ENCODE measurements at places on chromosomes 1 and 21.

DNA sequence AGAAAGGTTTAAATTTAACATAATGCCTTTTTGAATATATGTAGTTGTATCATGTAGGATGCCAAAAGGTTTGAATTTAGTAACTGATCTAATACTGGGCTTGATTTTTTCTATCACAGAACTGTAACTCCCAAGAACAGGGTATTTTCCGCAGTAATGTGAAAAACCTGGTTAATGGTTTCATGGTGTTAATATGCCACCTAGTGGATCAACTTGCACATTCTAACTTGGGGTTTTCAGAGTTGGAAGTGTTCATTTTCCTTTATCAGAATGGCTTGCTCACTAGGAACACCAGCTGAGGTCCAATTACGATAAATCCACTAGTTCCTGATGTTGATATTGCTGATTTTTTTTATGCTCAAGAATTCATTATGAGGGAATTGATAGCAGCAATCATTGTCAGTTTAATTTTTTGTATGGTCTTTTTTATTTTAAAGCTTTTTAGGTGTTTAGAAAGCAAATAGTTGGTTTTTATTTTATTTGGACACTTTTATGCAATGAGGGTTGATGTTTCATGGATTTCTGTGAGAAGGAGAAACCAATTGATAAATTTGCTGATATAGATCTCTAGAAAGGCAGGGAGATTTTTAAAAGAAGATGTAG is 157.2 kb downstream of the PLA2G4A start:
- no peak for DNase-seq

DNA sequence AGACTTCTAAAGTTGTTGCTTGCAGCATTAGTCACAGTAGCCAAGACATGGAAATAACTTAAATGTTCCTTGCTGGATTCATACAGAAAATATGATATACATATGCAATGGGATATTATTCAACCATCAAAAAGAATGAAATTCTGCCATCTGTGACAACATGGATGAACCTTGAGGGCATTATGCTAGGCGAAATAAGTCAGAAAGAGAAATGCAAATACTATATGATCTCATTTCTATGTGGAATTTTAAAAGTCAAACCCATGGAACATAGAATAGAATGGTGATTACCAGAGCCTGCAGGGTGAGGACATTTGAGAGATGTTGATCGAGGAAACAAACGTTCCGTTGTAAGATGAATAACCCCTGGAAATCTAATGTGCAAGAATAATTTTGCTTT is 43.0 kb downstream of the CRB1 start:
- DNase-seq = no peak

DNA sequence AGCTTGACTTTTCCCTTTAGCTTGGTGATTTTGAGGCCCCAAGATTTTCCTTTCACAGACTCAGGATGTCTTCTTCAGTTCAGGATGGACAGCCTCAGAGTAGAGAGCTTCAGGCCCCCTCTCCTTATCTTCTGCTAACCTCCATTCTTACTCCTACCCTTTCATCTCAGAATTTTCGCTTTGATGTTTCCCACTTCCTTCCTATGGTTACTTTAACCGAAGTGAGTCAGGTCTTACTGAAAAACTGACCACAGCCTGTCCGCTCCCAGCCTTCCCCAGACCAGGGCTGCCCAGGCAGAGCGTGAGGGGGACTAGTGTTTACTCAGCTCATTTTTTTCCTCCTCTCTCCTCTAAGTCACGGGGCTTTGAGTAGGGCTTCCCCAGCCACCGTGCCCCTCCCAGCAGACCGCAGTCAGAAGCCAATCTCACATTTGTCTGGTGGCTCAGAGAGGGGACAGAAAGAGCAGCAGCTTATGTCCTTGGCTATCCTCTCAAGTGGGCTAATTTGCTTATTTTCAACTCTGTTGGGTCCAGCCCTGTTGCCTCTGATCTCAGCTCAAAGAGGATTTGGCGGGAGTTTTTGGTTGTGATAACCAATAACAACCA is 4.2 kb upstream of the IL19 start:
- peak; percentile 40 for DNase-seq

DNA sequence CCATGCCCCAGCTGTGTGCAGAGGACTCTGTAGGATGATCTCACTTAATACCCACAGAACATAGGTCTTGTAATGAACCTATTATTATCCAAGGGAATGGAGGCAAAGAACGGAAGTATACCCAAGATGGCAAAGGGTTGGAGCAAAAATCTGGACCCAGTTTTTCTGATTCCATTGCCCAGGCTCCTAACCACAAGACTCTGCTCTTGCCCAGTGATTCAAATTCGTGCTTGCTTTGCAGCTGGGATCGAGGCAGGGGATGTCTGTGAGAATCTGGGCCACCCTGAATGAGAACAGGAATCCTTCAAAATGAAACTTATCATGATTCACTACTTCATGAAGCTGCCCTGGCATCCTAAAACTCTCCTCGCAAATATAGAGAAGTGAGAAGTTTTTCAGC is 97.5 kb upstream of the KCNJ6 start:
- DNase-seq = no peak

DNA sequence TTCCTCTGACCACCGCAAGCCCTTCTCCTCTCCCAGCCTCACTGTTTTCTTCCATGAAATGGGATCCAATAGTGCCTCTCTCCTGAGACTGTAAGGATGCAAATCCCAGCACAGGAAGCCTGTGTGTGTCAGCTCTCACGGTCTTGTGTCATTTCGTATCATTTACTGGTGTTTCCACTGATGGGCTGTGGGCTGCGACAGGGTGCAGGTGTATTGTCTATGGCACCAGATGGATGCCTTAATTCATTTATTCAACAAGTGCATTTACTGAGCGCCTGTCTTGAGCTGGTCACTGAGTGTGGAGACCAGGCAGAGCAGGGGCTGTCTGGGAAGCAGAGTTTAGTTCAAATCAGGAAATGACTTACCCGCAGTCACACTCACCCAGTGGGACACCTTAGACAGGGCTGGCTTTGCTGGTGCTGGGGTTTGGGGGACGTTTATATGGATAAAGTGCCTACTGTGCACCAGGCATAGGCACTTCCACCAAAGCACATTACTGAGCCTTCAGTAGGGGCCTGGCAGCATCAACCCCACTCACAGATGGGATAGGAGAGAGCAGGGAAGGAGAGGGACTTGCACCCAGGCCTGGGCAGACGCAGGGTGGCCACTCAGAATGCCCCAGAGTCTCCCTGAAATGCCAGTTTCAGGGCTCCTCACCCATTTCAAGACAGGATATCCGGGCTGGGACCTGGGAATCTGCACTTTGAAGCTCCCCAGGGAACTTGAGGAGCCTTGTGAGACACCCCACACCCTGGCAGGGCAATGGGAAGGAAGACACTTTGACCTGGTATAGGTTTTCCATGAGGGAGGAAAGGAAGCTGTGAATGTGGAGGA is 398.9 kb downstream of the MATN1 start:
- no peak for DNase-seq

DNA sequence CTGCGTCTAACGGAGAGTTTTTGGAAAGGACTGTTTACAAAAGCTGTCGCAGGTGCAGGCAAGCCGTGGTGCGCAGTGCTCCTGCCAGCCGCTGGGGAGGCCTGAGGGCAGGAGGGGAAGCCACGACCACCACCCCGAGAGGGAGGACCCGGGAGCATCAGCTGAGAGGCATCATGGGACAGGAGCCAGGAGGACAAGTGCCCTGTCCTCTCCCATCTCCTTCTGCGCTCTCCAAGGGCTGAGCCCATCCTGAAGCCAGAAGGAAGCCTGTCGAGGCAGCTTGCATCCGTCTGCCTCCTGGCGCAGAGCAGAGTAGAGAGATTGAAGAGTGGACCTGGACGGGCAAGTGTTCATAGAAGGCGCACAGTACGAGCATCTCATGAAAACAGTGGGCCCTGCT is 310.9 kb downstream of the KIF26B start:
- no peak for DNase-seq

GRCh38 chr1:36835017-36835695 is 199.2 kb downstream of the GRIK3 start:
- DNase-seq = no peak

DNA sequence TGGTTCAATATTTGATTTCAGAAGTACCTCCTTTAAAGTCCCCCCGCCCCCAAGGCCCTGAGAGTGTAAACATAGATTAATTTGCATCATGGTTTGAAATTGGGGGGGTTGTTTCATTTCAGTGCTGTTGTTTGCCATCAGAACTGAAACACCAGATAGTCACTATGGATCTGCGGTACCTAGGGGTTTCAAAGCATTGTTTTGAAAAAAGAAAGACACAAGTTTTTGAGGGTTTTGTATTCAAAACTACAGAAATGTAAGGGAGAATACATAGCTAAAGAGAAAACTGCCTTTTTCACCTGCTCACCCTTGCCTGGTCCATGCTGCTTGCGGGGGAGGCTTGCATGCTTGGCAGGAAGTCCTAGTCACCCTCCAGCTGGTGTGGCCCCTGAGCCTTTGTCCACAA is 59.3 kb downstream of the ACP6 start:
- no peak for DNase-seq

DNA sequence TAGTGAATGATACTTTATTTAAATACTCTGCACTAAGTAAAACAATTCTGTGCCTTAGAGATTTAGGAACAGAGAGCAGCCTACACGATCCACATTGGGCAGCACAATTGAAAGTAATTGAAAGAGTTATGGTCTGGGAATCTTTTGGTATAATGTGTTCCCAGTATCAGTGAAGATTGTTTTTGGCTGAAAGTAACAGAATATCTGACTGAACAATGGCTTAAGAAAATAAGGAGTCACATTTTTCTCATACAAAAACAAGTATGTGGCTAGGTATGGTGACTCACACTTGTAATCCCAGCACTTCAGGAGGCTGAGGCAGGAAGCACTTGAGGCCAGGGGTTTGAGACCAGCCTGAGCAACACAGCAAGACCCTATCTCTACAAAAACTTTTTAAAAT is 306.2 kb downstream of the NFIA start:
- no peak for DNase-seq

- no peak for DNase-seq
These were observed 137.4 kb downstream of the DYRK1A start for GRCh38 chr21:37503848-37504467.

DNA sequence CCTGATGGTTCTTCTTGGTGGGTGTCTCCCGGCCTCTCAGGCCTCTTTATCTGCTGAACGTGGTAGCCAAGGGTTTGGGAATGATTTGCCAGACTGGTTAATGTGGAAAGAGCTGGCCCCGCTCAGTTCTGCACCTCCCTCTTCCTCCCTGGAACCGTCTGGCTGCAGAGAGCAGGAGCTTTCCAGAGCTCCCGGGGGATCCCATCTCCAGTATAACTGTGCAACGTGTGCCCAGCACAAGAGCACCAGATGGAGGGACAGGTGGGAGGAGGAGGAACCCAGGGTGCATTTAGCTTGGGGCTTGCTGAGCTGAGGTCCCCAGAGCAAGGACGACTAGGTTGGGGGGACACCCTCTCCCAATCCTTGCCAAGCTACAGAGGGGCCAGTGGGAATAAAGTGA is 5.0 kb downstream of the TFF1 start:
- no peak for DNase-seq

- no peak for DNase-seq
These were observed 639 bp downstream of the NUP133 start for GRCh38 chr1:229507502-229507901.

DNA sequence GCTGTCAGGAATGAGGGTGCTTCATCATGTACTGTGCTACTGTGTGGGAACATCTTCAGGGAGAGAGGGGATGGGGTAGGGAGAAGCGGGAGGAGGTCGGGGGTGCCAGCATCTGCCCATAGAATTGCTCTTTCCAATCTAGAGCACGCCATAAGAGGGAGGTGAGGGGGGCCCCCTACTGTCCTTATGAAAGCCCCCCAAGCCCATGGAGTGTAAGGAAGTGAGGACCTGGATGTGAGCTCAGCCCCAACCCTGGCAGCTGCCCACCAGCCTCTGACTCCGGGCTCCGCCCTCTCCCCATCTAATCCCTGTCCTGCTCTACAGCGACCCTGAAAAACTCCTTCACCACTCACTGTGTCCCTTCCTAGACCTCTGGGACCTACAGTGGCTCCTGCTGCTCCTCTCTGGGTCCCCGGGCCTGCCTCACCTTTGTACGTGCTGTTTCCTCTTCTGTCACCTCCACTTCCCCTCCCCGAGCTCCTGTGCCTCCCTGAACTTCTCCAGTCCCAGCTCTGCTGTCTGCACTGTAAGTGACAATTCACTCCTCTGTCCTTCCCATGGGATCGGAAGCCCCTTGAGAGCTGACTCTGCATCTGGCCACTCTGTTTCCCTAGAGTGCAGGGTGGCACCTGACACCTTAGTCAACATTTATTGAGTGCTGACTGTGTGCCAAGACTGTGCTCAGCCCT is 269.4 kb downstream of the PTPRU start:
- no peak for DNase-seq

DNA sequence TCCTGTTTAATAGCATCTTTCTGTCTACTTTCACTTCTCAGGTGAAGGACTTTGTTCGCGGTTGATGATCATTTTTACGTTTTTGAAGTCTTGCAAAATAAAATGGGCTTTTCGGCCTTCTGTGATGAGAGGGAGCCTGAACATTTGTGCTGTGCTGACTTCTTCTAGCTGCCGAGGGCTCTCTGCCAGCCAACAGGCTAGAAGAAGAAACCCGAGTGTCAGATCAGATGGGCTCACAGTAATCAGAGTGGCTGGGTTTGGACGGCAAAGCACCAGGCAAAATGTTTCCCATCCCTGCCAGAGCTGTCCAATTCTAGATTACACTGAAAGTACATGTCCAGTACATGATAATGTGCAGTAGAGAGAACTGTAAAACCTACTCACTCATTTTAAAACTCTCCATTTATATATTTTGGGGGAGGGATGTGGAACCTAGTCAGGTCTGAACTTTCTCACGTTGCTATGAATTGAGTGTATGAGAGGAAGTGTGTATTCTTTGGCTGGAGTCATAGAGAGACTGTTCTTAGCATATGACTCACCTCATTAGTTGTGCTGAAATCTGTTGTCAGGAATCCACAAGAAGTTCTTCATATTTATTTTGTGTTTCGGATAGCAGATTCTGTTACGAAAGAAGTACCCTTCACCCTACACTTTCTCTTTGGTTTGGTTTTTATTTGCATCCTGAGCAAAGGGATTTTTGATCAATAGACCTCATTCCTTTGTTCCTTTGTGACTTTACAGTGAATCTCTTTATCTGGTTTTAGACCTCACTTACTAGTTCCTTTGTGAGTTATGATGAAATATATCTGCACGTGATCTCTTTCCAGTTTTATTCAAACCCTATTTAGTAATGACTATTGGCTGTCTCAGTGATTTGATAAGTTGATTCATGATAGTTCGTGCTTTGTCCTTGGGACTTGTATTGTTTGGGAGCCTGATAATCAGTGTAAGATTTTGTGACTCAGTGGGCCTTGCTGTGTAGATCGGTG is 4.8 kb downstream of the ATP1A1 start:
- peak; percentile 6 for DNase-seq

DNA sequence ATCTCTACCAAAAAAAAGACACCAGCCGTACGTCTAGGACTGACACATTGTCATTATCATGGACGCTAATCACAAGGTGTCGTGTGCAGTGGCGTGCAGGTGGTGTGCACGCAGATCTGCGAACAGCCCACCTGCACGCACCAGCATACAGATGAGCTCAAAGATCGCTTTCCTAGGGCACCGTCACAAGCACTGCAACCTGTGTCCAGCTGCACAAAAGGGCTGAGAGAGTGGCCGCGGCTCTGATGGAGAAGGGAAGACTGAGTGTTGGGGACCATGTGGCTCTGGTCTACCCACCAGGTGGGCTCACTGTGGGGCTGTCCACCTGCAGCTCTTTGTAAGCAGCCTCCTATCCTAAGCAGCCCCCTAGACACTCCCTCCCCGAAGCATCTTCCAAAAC is 50.9 kb downstream of the S100B start:
- no peak for DNase-seq

Measured in stimulated activated CD4-positive, alpha-beta T cell treated with anti-CD3 and anti-CD28 coated beads, TNF-alpha, amount 100 ng/mL, for 1 hour (primary cell).